Cortex of kidney (tissue), 1 donor: ENCODE measurements at places on chromosomes 2 and 18.

- DNase-seq, result no peak
Measured at GRCh38 chr2:5540856-5541255, 151.3 kb upstream of the SOX11 start.

- DNase-seq, result no peak
Measured at GRCh38 chr2:46993501-46993900, 77.9 kb upstream of the MCFD2 start.

DNA sequence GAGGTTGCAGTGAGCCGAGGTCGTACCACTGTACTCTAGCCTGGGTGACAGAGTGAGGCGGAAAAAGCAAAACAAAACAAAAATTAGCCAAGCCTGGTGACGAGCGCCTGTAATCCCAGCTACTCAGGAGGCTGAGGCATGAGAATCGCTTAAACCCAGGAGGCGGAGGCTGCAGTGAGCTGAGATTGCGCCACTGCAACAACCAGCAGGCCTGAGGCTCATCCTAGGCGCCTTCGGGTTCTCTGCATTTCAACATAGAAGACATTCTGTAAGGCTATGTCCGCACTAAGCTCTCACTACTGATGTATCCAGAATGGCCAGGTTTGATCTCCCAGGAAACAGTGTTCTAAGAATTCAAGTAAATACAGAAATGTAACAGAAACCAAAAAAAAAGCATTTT, 23.5 kb downstream of the PTPN2 start:
- DNase-seq, result no peak

GRCh38 chr2:224904381-224904780, 137.9 kb downstream of the DOCK10 start:
- DNase-seq, result no peak

GRCh38 chr2:71526141-71526540, 72.8 kb downstream of the DYSF start:
- DNase-seq, result no peak

GRCh38 chr18:33821503-33821902, 243.5 kb downstream of the ASXL3 start:
- no peak for DNase-seq

GRCh38 chr18:22250591-22250996, 81.2 kb downstream of the GATA6 start:
- no peak for DNase-seq

DNA sequence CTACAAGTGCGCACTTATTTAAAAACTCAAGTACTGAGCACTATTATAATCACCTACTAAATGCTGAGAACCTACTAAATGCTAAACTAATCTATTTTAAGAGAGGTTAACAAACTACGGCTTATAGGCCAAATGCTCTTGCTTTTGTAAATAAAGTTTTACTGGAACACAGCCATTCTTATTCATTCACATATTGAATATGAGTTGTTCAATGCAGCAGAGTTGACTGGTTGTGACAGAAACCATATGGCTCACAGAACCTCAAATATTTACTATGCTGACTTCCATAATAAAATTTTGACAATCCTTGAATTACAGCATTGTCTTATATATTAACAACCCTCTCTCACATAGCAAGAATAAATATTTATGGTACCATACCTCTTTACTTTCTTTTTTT, 103.2 kb downstream of the ZNF521 start:
- DNase-seq, result no peak

DNA sequence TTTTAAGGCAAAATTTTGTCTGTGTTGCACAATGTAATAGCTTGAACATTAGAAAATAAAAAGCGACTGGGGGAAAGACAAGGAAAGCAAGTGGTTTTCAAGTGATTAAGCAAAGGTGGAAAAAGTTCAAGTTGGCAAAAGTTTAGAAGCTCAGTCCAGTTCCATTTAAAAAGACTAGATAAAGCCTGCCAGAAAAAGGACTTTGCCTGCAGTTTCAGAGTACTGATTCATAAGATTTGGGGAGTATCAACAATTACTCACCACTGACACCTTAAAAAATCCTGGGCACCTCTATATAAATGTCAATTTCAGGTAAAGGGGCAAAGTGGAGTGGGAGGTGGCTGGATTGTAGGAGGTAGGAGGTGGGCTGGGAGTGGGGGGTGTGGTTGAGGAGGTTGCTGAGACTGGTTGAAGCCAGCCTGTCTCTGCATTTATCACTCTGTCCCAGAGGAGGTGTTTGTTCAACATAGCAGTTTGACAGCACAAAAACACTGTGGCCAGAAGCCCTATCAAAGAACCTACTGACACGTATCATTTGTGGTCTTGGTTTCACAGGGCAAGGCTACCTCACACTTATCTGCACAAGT, 14.6 kb downstream of the ZEB2 start:
- no peak for DNase-seq

DNA sequence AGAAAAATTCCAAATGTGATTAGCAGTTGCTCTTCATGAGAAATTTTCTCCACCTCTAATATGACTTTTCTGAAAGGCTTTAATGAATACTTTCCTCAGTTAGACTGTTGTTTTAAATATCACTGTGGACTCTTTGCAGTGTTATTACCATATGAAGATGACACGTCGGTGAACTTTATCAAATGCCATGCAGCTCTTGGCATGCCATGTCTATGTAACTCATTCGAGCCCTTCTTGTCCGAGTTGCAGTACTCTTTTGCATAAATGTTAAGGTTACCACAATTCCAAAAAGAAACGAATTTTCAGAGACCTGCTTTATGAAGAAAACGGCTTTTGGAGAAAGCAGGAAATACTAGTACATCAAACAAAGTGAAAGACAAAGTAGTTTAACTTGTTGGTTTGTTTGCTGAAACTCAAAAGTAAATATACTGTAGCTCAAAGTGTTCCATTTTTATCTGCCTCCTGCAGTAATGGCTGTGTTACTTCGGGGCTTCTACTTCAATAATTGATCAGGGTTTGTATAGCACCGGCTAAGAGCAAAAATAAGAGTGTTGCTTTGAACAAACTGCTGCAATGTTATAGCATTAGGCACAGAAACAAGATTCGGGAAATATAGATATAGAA, 204.1 kb downstream of the ARHGAP15 start:
- no peak for DNase-seq

GRCh38 chr2:154329510-154329909, 369.0 kb upstream of the KCNJ3 start:
- no peak for DNase-seq

GRCh38 chr2:46333912-46334311, 36.7 kb downstream of the EPAS1 start:
- no peak for DNase-seq

- DNase-seq, result no peak
Measured at GRCh38 chr18:74060579-74060978, 87.1 kb downstream of the FBXO15 start.

GRCh38 chr2:229282758-229283546, 11.9 kb upstream of the PID1 start:
- DNase-seq, result no peak

GRCh38 chr2:176178757-176179295, 9.6 kb upstream of the HOXD1 start:
- DNase-seq, result no peak

DNA sequence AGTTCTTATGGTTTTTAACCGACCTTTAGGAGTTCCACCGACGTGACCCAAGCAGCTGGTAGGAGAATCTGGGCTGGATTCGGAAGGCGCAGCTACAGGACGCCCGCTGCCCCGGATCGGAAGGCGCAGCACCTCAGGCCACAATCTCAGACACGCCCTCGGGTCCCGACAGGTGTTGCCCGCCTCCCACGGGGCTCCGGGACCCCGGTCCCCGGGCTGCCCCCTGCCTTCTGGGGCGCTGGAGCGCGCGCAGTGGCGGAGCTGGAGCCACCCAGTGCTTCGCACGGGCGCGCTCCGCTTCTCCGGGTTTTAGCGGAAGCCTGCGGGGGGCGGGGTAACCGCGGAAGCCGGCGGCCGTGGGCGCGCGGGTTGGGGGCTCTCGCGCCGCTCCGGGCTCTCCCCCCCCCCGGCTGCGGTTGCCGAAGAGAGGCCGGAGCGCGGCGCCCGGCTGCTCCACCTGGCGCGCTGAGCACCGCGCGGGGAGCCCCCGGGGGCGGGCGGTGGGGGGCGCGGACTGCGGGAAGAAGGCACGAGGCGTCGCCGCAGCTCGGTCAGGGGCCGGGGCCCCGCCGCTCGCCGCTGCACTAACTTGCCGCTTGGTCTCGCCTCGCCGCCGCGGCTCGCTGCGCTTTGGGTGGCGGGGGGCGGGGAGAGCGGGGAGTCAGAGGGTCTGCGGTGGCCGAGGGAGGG, 718.8 kb downstream of the DPP10 start:
- DNase-seq, result no peak

- no peak for DNase-seq
Measured at GRCh38 chr2:170222842-170223241, 44.9 kb downstream of the MYO3B start.

DNA sequence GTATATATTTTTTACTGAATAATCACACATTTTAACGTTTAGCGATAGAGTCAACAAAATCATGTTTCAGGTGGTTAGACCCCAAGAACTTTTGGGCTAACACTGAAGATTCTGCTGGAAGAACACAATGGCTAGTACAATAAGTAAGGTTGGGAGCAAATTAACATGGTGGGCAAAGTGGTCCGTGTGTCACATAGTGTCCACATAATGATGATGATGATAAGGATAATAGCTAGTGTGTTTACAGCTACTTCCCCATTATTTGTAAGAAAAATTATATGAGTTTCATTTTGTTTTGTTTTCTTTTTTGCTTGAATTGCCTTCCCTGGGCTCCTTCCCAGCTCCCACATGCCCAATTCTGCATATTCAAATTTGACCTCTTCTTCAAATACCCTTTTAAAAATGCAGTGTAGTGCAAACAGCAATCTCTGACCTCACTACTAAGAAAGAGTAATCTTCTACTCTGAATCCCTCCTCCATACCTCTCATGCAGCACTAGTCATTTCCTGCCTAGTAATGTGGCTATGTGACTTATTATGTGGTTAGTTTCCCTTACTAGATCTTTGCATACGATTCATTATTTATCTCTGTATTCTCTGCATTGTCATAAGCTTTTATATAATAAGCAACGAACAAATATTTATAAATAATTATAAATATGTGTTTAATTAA, 16.9 kb upstream of the VPS54 start:
- DNase-seq, result no peak

DNA sequence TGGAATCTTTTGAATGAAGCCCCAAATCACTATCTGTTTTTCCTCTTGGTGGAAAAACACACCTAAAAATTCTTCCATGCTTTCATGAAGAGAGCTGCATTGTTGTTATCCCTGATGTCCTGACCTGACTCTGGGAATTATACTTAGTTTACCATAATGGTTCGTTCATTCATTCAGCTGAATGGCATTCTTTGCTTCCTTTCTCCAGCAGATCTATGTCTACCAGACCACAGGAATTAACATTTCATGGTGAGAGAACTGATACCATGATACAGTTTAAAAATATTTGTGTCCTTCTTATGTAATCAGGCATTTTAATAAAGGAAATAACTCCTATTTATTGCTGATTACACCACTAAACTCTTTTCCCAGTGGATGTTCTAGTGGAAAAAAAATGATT, 11.1 kb upstream of the SLC4A10 start:
- no peak for DNase-seq

DNA sequence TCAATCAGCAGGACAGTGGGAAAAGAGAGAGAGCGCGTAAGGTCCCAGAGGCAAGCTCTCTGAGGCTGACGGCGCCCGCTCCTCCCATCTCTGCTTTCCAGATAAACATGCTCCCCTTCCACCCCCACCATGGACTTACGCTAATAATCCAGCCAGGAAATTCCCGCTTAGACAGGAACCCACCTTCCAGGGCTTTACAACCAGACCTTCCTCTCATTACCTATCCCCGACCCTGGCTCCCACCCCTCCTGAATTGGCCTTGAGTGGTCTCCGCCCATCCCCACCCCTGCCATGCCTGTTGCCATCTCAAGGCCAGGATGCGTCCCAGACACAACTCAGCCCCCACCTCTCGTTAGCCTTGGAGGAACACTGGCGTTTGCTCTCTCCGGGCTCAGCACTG, 131.1 kb downstream of the SMAD2 start:
- DNase-seq, result no peak

DNA sequence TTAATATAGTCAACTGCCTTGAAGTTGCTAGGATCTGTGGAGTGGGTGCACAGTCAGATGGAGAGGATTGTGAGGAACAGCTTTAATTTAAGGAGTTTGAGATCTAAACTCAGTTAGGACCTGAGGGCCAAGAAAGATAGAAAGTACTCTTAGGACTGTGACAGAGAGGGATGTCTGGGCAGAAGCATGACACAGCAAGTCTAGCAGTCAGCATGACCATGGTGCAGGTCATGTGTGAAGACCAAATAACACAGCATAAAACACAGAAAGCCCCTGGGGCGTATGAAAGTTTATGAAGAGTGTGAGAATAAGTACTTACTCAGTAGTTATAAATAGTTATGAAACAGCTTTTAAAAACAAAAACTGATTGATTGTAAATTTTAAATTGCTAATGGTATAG, 107.2 kb downstream of the GALNT1 start:
- DNase-seq, result no peak

DNA sequence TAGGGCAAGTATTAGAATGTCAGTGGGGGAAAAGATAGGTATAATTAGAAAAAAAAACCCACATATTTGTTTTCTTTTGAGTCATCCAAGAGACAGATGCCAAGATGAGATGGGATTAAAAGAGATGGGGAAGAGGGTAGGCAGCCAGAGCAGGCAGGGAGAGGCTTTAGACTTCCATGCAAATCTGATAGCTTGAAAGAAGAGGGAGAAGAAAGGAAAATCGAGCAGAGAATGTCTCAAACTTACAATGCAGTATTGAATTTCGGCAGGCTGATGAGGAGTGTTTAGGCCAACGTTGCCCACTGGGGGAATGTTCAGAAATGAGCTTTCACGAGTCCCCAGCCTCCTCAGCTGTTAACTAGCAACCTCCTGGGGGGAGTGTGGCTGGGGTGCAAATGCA, 91.3 kb downstream of the SPATS2L start:
- no peak for DNase-seq

- no peak for DNase-seq
Measured at GRCh38 chr18:55320424-55321264, 267.3 kb downstream of the TCF4 start.

DNA sequence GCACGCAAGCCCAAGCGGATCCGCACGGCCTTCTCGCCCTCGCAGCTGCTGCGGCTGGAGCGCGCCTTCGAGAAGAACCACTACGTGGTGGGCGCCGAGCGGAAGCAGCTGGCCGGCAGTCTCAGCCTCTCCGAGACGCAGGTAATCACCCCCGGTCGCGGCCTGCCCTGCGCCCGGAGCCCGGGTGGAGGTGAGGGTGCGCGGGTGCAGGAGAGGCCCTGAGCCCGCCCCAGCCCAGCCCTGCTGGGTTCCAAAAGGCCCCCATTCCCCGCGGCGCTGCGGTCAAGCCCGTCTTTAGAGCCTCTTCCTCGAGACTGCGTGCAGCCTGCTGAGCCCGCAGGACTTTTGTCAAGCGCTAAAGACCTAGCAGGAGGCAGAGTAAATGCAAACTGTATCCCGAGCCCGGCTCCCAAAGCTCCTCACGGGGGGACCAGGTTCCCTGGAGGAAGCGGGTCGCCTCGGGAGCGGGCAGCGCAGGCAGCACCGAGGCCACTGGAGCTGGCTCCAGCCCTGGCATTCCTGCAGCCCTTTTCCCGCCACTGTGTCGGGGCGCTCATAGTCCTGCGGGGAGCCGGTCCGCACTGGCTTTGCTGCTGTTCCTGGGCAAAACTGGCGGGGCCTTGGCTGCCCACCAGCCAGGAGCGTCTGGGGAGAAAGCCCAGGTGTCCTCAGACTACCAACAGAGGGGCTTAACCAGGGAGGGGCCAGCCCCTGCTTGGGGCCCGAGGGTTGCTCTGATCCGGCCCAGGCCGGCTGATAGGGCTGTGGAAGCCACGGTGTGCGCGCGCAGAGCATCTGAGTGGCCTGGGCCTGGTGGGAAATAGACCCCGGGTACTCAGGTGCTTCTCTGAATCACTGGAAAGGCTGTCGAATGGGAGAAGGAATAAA, 7.3 kb downstream of the EMX1 start:
- no peak for DNase-seq

GRCh38 chr2:9201185-9201891, 5.3 kb upstream of the ASAP2 start:
- DNase-seq, result no peak
